ENCODE measurements at places on chromosomes 1 and 21.

DNA sequence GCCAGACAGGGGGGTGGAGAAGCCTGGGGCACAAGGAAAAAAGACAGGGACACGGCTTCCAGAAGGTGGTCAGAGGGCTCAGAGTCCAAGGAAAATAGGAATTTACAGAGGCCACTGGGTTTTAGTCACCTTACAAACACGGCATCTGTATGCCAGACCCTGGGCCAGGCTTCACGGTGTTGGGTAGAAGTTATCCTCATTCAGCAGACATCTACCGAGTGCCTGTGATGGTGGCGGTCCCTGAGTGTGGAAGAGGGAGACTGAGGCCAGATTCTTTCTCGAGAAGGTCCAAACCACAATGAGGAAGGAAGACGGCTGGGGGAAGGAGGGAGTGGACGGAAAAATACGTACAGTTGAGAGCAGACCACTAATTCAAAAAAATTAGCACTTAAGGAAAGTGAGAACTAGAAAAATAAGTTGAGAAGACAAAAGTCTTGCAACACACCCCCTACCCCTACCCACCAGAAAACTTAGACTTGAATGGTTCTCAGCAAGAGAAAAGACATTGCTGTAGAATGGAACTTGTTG is 864 bp upstream of the BTG2 start:
- DNase-seq: no peak

GRCh38 chr1:154755858-154756730 is 114.0 kb downstream of the KCNN3 start:
- DNase-seq: no peak

- no peak for DNase-seq
Observed at GRCh38 chr21:17514124-17514845, 1.4 kb downstream of the CXADR start.

GRCh38 chr1:168732736-168733135 is 3.7 kb upstream of the DPT start:
- DNase-seq: no peak

GRCh38 chr1:14443164-14443787 is 155.2 kb upstream of the KAZN start:
- DNase-seq: no peak

- no peak for DNase-seq
Observed at GRCh38 chr1:101165954-101166353, 70.9 kb upstream of the S1PR1 start.

- DNase-seq: no peak
Observed at GRCh38 chr1:35640380-35641232, 720 bp downstream of the PSMB2 start.

- no peak for DNase-seq
Observed at GRCh38 chr21:16004523-16004922, 274.7 kb downstream of the USP25 start.

DNA sequence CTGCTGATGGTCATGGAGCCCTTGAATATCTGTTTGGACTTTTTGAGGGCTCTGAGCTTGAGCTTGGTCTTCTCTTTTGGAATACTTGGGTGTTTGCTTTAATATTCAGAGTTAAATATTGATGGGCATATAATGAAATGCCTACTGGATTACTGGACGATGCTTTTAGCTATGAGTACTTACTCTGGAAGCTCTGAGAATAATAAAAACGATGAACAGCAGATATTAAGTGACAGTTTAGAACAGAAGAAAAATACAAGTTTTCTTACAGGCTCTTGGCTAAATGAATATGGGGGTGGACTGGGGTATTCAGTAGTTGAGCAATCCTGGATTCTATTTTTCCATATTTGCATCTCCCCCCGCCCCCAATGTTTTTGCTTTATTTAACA is 20.7 kb downstream of the GALNT2 start:
- DNase-seq: no peak

DNA sequence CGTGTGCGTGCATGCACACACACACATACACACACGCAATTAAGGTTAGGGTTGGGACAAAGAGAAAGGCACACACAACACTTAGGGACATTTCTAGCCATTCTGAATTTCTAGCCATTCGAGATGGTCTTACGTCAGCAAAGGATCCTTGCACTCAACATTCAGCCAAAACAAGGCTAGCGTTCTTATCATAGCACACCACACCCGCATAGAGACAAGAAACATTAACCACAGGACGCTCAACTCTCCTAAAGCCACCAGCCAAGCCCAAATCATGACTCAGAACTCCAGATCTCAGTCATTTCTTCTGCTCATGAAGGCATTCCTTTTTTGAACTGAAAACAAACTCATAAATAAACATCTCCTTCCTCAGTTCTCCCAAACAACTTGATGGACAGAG is 106.8 kb downstream of the LMO4 start:
- DNase-seq: no peak

DNA sequence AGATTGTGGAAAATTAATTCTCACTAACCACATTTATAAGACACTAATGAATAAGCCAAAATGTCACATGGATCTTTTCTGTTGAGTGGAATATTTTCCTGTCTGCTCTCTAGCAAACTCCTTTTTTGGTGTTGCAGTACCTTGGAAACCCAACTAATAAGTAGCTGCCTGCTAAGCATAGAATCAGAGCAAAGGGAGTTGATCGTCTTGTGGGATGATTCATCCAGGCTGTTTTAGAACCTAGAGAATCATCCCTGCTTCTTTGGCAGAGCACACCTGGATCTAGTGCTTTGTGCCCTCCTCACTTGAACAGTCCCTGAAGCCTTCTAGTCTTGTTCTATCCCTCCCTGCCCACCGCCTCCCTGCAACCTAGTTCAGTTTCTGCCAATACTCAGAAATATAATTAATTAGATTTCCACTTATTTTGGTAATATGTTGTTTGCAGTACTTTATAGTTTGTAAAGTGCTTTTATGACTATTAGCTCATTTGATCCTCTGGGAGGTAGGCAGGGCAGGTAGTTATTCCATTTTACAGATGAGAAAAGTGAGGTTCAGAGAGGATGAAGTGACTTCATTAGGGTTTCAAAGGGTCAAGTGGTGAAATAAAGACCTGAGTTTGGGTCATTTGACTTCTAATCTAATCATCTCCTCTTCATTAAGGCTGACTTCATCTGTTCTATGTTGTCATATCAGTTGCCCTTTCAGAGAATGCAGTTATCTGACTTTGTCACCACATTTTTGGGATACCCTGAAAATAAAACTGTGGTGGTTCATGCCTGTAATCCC is 2.5 kb downstream of the AGO4 start:
- no peak for DNase-seq

Measured in OCI-LY7 (cell line).